ENCODE measurements at places on chromosomes 7 and 10.

DNA sequence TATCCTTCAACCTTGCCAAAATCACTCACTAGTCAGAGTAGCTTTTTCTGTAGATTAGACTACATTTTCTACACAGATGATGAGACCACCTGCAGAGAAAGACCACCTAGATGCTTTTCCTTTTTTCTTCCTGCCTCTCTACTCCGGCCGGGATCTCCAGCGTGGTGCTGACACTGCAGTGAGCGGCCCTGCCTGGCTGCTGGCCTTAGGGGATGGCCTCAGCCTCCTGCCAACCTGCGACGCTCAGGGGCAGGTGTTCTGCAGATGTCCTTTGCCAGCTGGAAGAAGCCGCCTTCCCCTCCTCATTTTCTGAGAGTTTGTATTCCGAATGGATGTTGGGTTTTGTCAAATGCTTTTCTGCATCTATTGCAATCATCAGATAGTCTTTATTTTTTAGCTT lies 43.5 kb upstream of the NKX6-2 start:
- no peak for DNase-seq

- DNase-seq = no peak
These were observed 9.4 kb downstream of the SLC25A13 start for GRCh38 chr7:96312502-96312901.

GRCh38 chr7:138943061-138943460 lies 38.1 kb downstream of the KIAA1549 start:
- no peak for DNase-seq

DNA sequence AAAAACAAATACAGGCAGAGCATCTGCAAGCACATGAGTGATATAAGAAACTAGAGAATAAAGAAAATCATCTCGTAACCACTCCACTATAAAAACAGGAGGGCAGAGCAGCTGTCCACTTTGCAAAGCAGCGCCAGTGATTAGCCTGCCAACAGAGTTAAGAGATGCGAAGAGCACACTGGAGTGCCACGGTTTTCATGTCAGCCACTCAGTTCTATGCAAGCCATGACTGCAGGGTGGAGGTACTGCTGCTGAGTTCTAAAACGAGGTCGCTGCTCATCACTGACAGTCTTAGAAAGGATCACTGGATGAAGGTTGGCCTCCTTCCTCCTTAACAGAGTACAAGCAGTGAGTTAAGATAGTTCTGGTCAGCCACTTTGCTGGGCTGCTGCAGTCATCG lies 58.5 kb downstream of the FGFR2 start:
- DNase-seq = no peak

DNA sequence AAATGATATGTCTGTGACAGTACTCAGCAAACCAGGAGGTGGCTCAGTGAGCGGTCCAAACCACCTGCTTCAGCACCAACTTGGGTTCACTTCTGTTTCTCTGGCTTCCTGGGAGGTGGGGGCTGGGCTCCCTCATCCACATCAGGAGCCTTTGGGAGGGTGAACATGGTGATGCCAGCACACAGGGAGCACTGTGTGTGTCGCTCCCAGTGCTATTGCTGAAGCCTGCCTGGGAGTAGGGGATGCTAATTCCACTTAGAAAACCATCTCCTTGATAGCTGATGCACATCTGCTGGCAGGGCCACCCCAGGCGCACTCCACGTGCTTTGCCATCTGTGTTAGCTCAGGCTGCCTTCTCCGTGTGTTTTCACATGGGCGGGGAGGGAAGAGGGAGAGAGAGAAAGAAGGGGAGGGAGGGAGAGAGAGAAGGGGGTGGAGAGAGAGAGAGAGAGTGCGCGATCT lies 58.0 kb downstream of the RAMP3 start:
- DNase-seq = no peak

DNA sequence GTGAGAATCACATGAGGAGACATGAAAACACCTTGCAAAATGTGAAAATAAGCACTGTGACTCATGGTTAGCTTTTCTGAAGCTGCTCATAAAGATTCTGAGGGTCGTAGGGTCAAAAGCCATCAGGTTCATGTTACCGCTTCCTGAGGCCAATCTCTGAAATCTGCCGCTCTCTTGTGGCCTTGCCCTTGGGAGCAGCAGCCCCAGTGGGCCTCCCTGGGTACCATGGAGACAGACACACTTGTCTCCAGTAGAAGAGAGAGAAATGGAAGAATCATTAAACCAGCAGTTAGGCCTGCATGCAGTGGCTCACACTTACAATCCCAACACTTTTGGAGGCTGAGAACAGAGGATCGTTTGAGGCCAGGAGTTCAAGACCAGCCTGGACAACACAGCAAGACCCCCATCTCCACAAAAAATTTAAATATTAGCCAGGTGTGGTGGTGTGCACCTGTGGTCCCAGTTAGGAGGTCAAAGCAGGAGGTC lies 42.8 kb downstream of the NIPSNAP2 start:
- no peak for DNase-seq

- no peak for DNase-seq
These were observed 31.1 kb downstream of the NET1 start for GRCh38 chr10:5443429-5443828.

DNA sequence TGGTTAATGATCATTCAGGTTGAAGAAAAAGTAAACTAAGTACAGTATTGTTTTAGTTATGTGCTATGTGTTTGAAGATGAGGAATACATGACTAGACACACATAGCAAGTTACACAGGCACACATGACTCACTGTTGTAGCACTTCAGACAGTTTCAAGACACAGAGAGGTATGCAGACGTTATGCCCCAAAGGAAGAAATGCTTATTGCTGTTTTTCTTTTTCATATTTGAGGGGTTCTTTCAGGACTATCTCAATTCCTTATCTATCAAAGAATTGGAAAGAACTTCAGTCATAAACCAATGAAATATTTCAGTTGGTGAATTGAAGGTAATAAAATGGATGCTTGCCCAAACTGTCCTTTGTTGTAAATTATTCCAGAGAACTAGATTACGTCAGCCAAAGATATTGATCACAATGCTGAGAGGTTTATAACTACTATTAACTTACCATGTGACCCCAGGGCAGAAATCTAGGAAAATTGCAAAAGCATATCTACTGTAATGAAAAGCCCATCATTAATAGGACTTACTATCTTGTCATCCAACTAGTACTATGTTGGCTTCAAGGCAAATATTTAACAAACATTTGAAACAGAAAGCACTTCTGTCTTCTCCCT lies 61.2 kb upstream of the CAPZA2 start:
- DNase-seq = peak; percentile 89

All from fibroblast of upper back skin (primary cell).